ENCODE measurements at places on chromosomes 12 and 14.

DNA sequence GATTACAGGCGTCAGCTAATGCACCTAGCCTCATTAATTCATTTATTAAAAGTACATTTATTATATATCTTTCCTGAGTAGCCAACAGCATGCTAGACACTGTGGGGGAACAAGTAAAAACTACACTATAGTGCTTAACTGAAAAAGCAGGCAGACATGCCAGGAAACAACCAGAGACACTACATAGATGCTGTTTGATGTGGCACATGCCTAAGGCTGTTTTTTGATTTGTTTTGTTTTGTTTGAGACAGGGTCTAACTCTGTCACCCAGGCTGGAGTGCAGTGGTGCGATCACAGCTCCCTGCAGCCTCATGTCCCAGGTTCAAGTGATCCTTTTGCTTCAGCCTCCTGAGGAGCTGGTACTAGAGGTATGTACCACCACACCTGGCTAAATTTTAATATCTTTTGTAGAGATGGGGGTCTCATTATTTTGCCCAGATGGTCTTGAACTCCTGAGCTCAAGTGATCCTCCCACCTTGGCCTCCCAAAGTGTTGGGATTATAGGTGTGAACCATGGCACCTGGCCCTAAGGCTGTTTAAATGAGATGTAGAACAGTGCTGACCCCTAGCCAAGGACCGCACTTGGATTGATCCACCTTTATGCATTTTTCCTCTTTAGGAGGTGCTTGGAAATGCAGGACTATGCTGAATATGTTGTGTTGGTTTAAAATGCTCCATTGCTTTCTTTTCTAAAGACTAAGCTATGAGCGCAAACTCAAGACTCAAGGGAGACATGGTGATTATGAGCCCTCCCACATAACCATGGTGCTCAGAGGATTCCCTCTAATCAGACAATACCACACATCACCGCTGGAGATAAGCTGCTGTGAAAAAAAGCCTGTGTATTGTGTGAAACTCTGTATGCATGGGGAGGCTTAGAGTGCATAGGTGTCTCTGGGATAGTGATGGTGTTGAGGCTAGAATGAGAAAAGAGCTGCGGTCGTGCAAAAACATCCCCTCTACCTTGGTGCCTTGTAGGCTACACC lies 10.5 kb upstream of the C14orf93 start:
- no peak for DNase-seq

GRCh38 chr12:47306130-47306529 lies 226.4 kb upstream of the AMIGO2 start:
- no peak for DNase-seq

- no peak for DNase-seq
These were observed 12.2 kb upstream of the CLMN start for GRCh38 chr14:95331708-95332408.

DNA sequence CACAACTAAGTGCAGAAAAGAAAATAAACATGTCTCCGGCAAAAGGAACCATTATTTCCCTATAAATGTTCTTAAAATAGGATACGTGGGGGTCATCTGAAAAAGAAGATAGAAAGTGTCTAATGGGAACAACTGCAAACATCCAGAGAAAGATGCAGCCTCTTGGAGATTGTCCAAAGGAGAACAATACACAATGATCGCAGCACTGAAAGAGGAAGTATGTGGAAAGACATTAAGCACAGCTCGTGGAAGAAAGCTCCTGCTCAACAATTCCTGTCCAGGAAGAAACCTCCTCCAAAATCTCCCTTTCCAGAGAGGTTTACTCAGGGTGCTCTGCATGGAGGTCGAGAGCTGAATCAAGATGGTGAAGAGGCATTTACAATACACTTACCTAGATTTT lies 2.5 kb upstream of the LALBA start:
- DNase-seq = no peak

DNA sequence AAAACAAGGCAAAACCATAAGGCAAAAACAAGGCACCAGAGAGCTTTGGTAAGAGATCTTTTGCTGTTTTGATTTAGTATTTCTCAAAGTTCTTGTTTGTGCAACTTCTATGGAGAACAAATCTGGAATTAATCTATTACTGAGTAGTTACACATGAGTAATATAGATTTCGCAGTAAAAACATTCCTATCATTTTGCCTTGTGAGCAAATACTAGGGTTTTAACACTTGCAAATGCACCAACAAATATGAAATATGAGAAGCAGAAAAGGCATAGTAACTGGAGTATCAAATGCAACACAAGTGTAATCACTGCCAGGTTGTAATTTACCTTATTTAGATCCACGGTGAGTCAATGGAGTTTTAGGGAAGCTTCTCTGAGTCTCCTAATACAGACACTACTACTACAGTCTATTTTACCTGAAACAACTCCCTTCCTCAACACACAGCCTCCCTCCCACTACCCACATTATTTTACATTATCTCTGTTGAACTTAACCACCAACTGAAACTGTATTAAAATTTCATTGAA lies 324.1 kb downstream of the FLRT2 start:
- DNase-seq = no peak

DNA sequence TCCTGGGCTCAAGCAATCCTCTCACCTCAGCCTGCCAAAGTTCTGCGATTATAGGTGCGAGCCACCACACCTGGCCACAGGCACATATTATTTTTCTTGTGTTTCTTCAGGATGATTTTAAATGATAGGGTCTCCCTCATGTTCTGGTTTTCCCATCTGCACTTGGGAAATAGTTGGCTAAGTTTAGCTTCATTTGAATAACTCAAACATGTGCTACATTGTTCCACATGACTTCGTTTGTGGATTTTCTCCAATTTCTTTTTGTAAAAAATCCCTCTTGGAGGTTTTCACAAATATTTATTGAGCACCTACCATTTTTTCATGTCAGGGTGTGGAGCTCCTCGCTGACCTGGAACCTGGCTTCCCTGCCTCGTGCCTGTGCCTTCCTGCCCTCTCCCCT lies 55.2 kb upstream of the GNPNAT1 start:
- no peak for DNase-seq

DNA sequence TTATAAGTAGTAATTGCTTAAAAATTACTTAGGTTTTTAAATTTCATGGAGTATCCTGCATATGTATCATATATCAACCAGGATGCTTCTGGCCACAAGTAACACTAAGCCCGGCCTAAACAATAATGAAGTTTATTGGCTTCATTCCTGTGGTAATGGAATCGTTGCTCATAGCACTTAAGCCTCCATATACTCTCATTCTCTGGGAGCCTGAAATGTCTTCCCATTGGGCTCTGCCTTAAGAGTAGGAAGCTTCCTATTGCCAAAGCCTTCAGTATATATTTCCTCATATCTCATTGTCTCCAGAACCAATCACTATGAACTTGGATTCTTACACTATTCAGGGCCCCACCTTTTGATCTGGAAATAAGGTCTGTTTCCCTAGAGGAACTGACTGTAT lies 83.8 kb upstream of the DNM1L start:
- DNase-seq = no peak

Measured in stimulated activated CD8-positive, alpha-beta memory T cell treated with anti-CD3 and anti-CD28 coated beads, Interleukin-2, amount 100 ng/mL, for 48 hours (primary cell).